Natural killer cell (primary cell): ENCODE measurements at places on chromosomes 13 and 19. TPM values are rescaled to one million over a fixed set of nuclear protein-coding genes. Genes with fewer than 3 reads are reported as not detected.

- peak; percentile 75 for DNase-seq
These were observed 460.0 kb downstream of the FOXO1 start for GRCh38 chr13:40206241-40207000.

The CLIP3 gene
- total RNA-seq = 1.3 TPM

DNA sequence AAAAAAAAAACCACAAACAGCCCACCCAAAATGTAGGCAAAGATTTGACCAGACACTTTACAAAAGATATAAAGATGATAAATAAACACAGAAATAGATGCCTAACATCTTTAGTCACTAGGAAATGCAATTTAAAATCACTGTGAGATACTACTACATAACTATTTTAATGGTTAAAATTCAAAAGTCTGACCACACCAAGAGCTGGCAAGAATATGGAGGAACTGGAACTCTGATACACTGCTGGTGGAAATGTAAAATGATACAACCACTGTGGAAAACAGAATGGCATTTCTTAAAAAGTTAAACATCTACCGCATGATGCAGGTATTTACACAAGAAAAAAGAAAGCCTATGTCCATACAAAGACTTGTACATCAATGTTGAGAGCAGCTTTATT is 26.8 kb downstream of the VWA8 start:
- no peak for DNase-seq

DNA sequence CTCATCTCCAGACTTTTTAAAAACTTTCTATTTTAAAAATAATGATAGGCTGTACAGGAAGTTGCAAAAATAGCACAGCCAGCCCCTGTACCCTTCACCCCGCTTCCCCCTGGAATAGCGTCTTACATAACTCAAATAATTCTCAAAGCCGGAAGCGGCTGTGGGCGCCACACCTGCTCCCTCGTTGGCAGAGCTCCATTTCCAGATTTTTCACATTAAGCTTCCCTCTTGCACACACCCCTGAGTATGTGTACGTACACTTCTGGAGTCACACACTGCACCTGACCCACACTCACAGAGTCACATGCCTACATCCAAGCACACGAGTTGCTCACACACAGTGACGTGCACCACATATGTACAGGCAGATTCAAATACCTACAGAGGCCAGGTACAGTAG is 24.9 kb upstream of the DPP9 start:
- no peak for DNase-seq

DNA sequence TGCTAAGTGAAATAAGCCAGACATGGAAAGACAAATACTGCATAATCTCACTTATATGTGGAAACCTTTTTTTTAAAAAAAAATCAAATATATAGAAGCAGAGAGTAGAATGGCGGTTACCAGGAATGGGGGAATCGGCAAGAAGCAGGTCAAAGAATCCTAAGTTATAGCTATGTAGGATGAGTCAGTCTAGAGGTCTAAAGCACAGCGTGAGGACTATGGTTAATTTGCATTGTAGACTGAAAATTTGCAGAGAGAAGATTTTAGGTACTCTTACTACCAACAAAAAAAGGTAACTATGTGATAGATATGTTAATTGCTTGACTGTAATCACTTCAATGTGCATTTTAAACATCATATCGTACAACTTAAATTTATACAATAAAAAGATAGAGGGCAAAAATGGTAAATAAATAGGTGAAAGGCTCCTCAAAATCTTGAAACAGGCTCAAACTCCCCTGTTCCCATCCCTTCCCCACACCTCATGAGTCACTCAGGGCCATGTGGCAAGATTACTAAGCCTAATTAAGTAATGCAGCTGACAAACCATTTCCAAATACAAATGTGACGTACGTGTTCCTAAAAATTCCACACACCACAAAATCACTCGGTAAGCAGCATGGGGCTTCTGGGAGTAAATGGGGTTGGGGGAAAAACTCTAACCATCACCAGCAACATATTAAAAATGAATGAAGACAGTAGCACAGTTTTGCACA is 159.0 kb downstream of the USP12 start:
- no peak for DNase-seq

DNA sequence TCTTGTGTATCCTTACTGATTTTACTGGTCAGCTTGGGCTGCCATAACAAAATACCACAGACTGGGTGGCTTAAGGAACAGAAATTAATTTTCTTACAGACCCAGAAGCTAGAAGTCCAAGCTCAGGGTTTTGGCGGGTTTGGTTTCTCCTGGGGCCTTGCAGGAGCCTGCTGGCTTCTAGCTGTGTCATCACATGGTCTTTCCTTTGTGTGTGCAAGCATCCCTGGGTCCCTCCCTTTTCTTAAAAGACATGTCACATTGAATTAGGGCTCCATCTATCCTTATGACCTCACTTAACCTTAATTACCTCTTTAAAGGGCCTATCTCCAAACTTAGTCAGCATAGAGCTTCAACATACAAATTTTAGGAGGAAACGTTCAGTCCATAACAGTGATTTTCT is 23.4 kb downstream of the UBAC2 start:
- DNase-seq = no peak

- no peak for DNase-seq
These were observed 28.5 kb downstream of the SAFB start for GRCh38 chr19:5651361-5651760.

The GARIN5A gene
- not detected for total RNA-seq

DNA sequence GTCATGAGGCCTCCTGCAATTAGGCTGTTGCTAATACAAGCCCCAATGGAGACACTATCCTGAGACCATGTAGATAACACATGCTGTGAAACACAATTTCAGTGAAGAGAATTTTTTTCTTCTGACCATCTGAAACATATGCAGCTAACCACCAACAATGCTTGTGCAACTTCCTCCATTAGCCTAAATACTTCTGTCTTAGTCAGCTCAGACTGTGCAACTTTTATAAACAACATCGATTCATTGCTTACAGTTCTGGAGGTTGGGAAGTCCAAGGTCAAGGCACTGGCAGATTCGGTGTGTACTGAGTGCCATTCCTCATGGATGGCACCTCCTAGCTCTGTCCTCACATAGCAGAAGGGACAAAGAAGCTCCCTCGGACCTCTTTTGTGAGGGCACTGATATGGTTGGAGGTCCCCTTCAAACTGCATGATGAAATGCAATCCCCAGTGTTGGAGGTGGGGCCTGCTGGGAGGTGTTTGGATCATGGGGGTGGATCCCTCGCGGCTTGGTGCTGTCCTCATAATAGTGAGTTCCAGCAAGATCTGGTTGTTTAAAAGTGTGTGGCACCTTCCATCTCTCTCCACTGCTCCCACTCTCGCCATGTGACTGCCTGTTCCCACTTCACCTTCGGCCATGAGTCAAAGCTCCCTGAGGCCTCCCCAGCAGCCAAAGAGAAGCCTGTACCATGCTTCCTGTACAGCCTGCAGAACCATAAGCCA is 27.7 kb downstream of the STK24 start:
- DNase-seq = no peak

GRCh38 chr19:47247308-47247990 is 8.9 kb upstream of the CCDC9 start:
- peak; percentile 87 for DNase-seq

DNA sequence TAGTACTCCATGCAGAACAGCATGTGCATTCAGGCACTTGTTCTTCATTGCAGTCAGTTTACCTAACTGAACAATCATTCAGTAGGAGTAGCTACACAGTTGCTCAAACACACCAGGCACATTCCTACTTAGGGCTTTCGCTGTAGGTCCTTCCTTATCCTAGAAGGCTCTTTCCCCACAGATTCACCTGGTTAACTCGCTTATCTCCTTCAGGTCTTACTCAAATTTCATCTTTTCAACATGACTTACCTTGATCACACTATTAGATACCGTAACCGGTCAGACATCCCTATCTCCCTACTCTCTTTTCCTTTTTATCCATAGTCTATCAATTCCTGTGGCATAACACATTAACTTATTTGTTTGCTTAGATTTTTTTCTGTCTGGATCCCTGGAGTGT is 14.6 kb downstream of the EDNRB start:
- no peak for DNase-seq

The SEMA6B gene
- total RNA-seq = 0.50 TPM

The PRR36 gene
- total RNA-seq = 0.11 TPM

DNA sequence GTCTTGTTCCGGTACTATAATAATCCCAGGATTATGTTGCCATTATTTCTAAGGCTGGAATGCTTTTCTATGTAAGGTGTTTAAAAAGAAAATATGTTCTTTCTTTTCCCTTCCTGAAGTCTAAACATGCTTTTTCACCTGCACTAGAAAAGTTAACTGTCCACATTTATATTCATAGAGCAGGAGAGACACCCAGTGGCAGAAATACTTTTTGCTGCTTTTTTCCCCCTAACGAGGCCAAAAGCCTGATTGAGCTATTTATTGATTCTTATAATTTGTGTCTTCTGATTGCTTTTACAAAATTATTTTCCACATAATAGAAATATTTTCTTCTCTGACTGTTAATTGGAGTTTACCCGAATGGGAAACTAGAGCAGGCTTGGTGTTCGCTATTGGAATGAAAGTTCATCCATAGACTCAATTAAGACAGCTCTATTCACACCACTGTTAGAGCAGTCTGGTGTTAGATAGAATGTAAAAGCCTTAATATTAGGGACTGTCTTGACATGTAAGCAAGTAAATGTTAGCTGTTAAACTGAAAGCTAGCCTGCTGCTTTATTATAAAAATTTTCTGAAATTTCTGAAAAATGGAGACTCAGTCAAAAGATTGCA is 15.8 kb downstream of the GPR180 start:
- no peak for DNase-seq

- no peak for DNase-seq
These were observed 29.5 kb downstream of the SLC15A1 start for GRCh38 chr13:98722958-98723357.

DNA sequence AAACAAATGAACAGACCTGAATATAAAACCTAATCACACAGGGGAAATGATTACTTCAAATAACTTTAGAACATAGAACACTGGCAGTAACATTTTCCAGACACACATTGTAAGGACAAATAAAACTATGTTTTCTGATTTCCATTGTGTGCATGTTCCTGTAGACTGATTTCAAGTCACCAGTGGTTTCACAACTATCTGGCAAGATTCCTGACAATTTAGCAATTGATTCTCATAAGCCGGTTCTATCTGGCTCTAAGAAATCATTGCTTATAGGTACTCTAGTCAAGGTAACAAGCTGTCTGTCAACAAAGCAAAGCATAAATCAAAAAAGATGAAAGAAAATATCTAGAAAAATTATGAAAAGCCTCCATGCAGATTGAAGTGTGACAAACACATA is 19.6 kb upstream of the PCCA start:
- DNase-seq = no peak

The VMAC gene
- 24.2 TPM for total RNA-seq

The ZNF784 gene
- total RNA-seq = 6.4 TPM

- DNase-seq = no peak
These were observed 348.9 kb downstream of the UQCRFS1 start for GRCh38 chr19:28864024-28864503.

DNA sequence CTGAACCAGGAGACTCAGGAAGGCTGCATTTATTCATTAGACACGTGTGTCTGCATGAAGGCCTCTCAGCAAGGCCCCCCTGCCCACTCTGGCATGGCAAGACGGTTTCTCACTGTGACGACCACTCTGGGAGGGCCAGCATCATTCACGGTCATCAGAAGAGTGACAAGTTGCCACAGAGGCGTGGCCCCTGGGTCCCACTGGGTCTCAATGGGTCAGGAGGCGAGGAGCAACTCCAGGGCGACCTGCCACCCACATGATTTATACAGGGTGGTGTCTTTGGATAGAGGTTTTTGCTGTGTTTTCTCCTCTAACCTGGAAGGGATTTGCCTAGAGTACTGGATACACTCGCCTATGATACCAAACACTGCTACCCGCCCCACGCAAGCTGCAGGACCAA is 60.7 kb downstream of the KLF2 start:
- DNase-seq = no peak
